ENCODE measurements at places on chromosomes 16 and 17.
A peak's percentile ranks its signal among the peaks of the same experiment; 100 is the strongest.

DNA sequence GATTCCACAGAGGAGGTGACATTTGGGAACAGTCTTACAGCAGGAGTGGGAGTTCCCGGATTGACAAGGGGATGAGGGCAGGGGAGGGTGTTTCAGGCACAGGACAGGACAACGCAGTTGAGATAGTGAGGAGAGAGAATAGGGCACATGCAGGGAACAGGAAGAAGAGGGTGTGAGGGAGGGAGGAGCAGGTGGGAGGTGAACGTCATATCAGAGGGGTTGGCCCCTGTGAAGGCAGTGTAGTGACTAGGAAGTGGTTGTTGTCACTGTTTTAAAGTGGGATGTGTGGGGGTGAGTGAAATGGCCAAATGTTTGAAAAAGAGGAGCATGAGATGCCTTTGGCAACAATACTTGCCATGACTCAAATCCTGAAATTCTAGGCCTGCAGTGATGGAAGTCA, 12.2 kb downstream of the PRKCB start:
- no peak for DNase-seq

DNA sequence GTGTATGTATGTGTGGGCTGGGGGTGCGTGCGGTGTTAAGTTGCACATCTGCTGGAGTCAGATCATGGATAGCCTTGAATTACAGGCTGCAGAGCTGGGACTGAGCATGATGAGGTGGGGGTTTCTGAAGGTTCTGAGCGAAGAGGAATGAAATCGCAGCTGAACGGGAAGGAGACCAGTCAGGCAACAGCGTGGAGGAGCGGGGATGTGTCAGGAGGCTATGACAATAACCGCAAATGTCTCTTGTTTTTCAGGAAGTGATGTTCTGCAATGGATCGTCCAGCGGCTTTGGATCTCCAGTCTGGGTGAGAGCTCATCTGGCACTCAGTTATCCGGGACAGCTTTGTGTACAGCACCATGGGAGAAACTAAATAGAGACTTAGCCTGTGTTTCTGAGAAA, 20.9 kb downstream of the RGS9 start:
- DNase-seq, result no peak

DNA sequence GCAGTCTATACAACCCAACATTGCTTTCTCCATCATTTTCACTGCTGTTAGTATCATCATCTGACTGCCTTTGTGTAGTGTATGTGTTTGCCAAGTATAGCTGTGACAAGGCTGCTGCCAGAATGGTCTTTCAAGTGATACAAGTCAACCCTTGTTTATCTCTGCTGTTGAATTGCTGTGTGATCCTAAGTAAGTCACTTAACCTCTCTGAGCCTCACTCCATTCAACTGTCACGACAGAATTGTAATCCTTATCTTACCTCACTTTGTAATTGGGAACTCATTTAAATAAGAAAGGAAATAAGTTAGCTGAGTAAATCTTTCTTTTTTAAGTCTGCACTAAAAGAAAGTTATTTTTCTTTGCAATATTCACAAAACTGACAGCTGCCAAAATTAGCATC, 340.6 kb downstream of the CA10 start:
- DNase-seq, result no peak

GRCh38 chr17:64004903-64005733, 7.0 kb downstream of the PRR29 start:
- no peak for DNase-seq

- DNase-seq, result no peak
Measured at GRCh38 chr16:2512735-2513404, 882 bp upstream of the ATP6V0C start.

- peak; percentile 55 for DNase-seq
Measured at GRCh38 chr16:56600398-56600999, 7.9 kb upstream of the MT2A start.

GRCh38 chr17:55117164-55117563, 147.6 kb upstream of the HLF start:
- no peak for DNase-seq

GRCh38 chr16:68040506-68041288, 17.6 kb downstream of the DUS2 start:
- peak; percentile 45 for DNase-seq

DNA sequence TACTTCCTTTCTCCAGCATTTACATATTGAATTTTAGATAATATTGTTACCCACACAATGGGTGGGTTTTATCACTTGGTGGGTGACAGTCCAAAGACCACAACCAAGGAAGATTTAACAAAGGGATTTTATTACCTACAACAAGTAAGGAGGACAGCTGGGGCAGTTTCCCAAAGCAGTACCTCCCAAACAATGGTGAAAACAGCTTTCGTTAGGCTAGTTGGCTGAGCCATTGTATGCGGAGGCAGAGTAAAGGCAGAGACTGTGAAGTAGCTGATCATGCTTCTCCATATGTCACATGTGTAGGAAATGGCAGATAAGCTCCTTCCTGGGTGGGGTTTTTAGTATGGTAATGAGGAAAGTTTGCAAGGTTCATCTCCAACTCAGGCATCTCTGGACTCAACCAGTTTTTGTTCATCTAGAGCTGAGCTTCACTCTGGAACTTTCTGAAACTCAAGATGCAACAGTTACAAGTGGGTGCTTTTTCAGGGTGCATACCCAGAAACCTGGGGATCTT, 104.3 kb upstream of the PSMD7 start:
- DNase-seq, result no peak

- no peak for DNase-seq
Measured at GRCh38 chr17:63124536-63124935, 158.5 kb downstream of the TANC2 start.

DNA sequence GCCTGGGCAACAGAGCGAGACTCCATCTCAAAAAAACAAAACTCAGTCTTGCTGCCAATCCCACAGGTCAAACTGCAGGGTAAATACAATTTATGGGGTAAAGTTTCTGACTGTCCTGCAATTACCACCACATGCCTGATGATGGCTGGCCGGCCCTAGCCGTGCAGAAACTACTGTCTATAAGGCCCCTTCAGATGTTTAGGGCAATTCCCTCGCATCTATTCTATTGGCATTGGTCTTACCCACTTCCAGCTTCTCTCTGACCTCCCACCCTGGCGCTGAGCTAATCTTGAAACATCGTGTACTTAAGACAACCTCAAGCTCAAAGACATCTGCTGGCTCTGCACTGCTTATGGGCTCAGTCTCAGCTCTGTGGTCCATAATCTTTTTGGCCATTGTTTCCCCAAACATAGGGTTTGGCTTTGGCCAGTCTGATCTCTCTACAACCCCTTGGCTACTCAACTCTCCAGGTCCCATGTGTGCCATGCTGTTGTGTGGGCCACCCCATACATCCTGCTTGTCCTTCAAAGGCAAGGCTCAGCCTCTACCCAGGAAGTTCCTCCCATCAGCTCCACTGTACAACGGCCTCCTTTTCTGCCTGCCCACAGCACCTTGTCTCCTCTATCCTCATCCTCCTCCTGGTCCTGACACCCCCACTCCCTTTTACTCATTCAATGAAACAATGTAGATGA, 16.6 kb downstream of the MAP3K14 start:
- no peak for DNase-seq

DNA sequence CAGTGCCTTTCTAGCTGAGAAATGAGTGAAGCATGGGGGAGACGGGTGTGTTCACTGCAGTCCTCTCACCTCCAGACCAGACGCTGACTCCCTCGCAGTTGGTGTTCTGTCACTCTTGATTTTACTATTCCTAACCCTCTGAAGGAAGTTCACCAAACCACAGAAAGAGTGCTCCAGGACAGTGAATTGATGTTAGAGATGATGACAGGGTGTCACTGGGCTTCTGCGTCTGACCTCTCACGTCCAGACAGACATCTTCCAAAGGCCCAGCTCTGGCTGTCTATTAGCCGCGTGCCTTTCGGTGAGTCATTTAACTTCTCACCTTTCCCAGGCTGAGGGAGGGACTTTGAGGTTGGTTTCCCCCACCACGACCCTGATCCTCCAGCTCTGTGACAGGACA, 8.2 kb downstream of the CRAMP1 start:
- no peak for DNase-seq

DNA sequence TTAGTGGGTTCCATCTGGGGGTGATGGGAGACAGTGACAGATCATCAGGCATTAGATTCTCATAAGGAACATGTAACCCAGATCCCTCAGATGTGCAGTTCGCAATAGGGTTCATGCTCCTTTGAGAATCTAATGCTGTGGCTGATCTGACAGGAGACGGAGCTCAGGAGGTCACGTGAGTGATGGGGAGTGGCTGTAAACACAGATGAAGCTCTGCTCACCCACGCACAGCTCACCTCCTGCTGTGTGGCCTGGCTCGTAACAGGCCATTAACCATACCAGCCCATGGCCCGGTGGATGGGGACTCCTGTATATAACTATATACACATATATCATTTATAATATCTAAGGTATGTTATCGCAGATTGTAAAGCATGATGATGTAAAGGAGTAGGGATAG, 214.2 kb downstream of the MAF start:
- DNase-seq, result no peak

DNA sequence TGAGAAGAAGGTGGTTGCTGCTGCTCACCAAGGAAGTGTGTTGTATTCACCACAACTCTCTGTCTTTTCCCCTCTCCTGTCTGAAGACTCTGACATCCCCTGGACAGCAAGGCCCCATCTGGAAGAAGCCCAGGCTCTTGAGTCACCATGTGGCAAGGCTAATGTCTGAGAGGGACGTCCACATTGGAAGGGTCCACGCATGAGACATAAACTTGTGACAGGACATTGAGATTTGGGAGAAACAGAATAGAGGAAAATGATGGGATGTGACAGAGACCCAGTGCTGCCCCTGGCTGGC, 176.5 kb downstream of the IRF8 start:
- no peak for DNase-seq

DNA sequence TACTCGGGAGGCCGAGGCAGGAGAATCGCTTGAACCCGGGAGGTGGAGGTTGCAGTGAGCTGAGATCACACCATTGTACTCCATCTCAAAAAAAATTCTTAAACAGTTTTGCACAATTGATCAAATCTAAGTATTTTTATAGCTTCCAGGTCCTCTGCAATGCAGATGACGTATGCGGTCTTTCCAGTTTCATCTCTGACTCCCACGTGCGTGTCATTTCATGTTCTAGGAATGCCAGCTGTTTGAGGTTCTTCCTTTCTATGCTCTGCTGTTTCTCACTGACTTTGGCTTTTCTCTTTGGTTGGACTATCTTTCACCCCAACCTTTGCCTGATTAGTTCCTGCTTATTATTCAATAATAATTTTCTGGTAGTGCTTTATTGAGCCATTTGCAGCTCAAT, 16.2 kb downstream of the CHP2 start:
- no peak for DNase-seq

GRCh38 chr16:10558305-10558704, 22.1 kb downstream of the EMP2 start:
- DNase-seq, result no peak

GRCh38 chr16:21950782-21951521, 2.2 kb upstream of the UQCRC2 start:
- DNase-seq, result no peak

DNA sequence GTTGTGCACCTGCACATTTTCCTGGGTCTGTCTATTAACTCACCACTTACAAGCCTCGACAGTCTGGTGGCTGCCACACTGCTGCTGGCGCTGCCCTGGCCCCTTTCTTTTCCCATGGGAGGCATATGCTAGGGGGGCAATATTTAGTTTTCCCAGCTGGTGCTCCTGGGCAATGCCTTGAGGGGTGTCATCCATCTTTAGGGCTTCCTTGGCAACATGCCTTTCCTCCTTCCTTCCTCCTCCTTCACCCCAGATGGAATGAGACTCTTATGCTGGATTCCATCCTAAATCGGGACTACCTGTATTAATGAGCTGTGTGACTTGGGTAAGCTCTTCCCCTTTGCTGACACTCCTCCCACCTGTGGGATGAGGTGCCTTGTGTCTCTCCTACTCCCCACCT, 64.8 kb upstream of the CDC42EP4 start:
- no peak for DNase-seq

DNA sequence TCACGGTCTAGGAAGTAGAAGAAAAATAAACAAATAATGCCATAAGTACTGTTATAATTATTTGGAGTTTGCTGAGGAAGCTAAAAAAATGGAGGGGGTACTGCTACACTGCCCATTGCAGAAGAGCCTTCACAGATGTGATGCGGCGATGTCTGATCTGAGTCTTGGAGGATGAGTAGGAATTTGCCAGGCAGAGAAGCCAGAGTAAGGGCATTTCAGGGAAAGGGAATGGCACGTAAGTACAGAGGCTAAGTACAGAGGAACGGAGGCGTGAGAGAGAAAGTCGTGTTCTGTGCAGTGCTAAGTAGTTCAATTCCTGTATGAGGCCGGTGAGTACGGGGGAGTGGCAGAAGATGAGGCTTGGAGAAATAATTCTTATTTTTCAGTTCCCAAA, 741 bp upstream of the GRB2 start:
- no peak for DNase-seq

DNA sequence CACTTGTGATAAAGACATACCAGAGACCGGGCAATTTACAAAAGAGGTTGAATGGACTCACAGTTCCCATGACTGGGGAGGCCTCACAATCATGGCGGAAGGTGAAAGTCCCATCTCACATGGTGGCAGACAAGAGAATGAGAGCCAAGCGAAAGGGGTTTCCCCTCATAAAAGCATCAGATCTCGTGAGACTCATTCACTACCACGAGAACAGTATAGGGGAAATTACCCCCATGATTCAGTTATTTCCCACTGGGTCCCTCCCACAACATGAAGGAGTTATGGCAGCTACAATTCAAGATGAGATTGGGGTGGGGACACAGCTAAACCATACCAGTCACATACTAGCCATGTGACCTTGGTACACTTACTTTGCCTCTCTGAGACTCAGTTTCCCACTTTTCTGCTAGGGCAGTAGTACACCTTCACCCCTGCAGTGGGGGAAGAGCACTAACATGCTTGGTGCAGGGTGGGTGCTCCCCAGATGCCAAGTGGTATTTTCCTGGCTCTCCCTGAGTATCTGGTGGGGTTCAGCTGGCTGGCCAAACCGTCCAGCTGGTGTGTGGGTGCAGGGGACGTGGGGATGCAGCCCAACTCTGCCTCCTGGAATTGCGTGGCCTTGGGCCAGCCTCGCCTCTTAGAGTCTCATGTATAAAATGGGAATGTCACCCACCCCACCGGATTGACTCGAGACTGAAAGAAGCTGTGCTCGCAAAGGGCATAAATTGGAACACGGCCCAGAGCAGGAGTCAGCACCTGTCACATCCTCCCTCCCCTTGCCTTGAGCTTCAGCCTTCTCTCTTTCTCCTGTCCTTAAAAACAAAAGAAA, 364.1 kb downstream of the CPPED1 start:
- DNase-seq, result no peak

- no peak for DNase-seq
Measured at GRCh38 chr17:56624309-56624708, 30.8 kb downstream of the NOG start.

DNA sequence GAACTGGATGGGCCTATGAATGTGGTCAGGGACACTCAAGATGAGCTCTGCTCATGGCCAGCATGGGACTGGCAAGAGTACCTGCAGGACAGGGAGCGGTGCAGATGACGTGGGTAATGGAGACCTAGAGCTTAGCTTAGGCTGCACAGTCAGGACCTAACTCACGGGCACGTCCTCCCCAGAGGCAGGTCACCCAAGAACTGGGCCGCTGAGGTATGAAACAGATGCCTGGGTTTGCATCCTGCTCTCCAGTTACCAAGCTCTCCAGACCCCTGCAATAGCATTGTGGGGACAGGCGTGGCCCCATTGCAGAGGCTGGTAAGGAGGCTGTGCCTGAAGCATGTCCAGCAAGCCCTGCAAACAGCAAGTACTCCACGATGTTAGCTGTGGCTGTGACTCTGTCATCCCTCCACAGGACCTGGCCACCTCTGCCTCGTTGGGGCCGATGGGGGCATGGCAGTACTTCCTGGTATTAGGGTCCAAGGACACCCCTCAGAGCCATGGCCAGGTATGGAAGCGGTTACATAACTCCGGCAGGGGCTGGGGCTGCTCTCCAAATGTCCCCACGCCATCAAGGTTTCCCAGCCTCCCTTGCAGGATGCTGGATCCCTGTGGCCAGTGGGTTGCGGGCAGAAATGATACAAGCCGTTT, 37.5 kb upstream of the RBFOX3 start:
- no peak for DNase-seq
